ENCODE measurements at places on chromosomes 6 and 20. TPM values are rescaled to one million over a fixed set of nuclear protein-coding genes. Genes with fewer than 3 reads are reported as not detected.

DNA sequence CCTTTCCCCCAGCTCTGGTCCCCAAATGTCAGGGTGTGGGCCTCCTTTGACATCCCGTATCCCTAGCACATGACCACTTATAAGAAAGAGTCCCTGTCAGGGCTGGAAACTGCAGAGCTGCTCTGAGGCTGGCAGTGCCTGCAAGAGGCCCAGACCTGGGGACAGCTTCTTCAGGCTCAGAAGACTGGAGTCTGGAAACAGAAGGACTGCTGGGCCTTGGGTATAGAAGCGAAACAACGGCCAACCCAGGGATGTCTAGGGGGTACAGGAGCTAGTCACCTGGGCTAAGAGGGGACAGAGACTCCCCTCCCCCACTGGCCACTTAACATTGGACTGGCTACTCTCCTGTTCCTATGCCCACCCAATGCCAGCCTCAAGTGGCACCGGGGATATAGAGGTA lies 4.7 kb downstream of the SCUBE3 start:
- no peak for DNase-seq

The GHRH gene
- not detected for total RNA-seq

DNA sequence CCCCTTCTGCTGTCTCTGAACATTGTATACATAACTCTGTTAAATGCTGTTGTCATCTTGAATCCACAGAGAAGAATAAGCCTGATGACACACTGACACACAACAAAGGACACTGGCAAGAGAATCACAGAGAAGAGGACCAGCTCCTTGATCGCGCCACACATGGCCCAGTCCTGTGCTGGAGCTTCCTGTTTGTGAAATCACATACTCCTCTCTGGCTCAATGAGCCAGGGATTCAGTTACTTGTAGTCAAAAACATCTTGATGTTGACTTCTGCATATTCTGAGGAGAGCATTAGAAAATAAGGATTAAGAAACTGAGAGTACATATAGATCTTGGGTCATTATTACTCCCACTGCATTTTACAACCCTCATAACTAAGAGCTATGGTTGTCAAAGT lies 100.1 kb downstream of the EPB41L2 start:
- no peak for DNase-seq

The CABLES2 gene
- 5.1 TPM for total RNA-seq

GRCh38 chr20:31260326-31260932 lies 3.0 kb downstream of the DEFB115 start:
- no peak for DNase-seq

DNA sequence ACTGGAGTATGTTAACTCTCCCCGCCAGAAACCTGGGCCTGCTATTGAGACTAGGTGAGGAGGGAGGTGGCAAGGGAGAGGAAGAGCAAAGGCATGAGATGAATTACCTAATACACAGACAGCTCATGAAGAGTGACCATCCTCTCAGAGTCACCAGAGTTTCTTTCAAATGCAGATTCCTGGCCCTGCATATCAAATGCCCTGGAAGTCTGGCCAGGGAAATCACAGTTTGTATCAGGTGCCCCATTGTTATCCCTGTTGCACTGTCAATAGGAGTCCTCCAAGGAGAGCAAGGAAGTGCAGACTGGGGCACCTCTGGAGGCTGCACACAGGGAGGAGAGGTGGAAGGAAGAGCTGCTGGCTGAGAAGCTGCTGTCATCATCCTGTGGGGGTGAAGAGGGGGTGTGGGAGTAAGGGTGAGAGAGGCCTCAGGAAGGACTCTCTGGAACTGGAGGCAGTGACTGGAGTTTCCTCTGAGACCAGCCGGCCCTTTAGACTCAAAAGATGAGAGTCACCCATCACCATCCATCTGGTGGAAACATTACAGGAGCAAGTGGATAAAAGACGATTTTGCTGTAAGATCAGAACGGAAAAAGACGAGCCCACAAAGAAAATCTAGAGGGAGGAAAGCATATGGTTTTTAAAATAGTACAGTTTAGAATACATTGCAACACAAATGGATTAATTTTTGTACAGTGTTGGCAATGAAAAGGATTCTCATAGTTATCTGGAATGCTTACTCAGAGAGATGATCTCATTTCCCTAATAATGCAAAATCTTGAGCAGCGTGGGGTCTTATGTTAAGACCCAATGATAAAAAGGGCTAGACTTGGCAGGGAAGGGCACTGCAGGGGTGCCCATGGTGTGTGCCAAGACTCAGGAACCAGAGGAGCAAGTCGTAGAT lies 268.1 kb downstream of the UST start:
- DNase-seq = no peak

- DNase-seq = no peak
Measured at GRCh38 chr20:61888101-61888865, 177.4 kb downstream of the TAF4 start.

The EDN3 gene
- 0.14 TPM for total RNA-seq

DNA sequence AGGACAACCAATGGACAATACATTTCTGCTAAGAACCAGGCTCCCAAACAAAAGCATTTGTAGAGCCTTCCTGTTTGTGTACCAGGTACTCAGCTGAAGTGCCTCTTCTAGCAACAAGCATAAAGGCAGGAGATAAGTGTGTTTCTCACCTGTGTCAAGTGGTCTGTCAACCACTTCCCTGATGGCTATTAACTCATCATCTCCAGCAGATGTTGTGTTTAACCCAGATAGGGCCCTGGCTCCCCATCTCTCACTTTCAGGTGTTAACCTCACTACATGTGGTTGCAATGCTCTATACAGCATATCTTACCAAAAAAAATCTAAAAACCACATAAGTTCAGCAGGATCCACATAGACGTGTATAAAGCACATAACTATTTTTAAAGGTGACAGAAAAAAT lies 9.6 kb upstream of the IL17A start:
- DNase-seq = no peak

The LPIN3 gene
- total RNA-seq = 0.14 TPM

The CST9 gene
- total RNA-seq = not detected

DNA sequence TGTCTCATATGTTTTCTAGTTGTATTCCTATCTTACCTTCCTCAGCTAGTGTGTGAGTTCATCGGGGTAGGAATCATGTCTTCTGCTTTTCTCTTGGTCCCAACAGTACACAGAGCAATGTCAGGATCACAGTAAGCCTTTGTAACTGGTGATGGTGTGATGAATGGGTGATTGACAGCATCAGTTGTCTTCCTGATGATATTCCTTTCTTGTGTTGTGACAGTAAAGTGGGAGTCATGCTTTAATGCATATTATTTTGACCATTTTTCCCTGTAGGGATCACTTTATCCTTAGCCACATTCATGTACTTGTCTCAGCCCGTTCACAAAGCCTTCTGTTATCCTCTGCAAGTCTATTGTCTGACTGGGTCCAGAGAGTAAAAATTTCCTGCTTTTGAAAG lies 501.7 kb downstream of the UTRN start:
- DNase-seq = no peak

GRCh38 chr20:8536262-8536618 lies 404.2 kb downstream of the PLCB1 start:
- no peak for DNase-seq

GRCh38 chr6:90187437-90188121 lies 109.1 kb downstream of the BACH2 start:
- DNase-seq = no peak

DNA sequence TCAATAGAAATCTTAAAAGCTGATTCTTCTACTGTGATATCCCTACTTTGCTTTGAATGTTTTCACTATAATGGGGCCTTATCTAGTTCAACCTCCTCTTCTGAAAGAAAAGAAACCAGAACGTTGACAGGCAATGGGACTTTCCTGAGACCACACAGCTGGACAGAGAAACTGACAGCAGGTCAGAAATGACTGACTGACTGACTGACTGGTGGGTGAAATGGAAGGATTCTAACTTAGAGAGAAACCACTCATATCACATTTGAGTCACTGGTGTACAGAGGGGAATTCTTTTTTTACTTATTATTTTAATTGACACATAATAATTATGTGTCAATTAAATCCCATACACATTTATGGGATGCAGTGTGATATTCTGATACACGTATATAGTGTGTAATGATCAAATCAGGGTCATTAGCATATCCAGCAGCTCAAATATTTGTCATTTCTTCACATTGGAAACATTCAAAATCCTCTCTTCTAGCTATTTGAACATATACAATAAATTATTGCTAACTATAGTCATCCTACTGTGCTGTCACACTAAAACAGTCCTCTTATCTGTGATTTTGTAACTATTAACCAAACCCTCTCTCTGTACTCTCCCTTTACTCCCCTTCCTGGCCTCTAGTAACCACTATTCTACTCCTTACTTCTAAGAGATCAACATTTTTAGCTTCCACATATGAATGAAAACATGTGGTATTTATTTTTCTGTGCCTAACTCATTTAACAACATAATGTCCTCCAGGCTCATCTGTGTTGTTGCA lies 64.8 kb upstream of the NRSN1 start:
- DNase-seq = no peak

DNA sequence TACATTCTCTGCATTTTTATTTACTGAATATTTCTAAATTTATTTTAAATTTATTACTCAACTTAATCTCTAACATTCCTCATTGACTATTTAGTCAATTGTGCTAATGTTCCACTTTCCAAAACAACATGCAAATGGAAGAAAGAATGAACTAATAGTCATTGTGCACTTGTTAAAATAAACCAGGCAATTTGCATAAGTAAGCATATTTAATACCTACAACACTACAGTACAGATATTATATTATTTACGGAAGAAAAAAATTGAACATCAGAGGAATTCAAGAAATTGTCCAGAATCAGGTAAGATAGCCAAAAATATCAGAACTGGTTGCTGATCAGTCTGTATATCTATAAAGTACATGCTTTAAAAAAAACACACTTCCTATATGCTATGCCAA lies 320.5 kb downstream of the CENPW start:
- DNase-seq = no peak

The CCDC28A gene
- total RNA-seq = 39.4 TPM

The ANKRD66 gene
- not detected for total RNA-seq

- no peak for DNase-seq
Measured at GRCh38 chr6:65988006-65988405, 281.0 kb upstream of the EYS start.

DNA sequence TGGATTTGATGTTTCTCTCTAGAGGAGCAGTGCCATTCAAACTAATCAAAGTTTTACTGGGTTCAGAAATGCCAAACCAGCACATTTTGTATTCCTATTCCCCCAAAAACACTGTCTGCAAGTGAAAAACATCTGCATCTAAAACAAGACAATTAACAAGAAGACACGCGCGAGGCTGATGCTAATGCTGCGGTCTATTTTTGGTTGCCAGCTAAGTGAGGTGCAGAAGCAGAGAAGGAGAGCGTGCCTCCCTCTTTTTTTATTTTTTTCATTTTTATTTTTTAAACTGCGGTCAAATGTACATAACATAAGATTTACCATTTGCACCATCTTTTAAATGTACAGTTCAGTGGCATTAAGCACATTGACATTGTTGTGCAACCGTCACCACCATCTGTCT lies 641.1 kb downstream of the DHX35 start:
- no peak for DNase-seq

The CLVS2 gene
- not detected for total RNA-seq

The ME1 gene
- 0.73 TPM for total RNA-seq

The TSHZ2 gene
- 0.89 TPM for total RNA-seq

The SLC22A23 gene
- total RNA-seq = 4.8 TPM

The ELOVL2 gene
- not detected for total RNA-seq

GRCh38 chr6:12342664-12343063 lies 52.5 kb downstream of the EDN1 start:
- no peak for DNase-seq

DNA sequence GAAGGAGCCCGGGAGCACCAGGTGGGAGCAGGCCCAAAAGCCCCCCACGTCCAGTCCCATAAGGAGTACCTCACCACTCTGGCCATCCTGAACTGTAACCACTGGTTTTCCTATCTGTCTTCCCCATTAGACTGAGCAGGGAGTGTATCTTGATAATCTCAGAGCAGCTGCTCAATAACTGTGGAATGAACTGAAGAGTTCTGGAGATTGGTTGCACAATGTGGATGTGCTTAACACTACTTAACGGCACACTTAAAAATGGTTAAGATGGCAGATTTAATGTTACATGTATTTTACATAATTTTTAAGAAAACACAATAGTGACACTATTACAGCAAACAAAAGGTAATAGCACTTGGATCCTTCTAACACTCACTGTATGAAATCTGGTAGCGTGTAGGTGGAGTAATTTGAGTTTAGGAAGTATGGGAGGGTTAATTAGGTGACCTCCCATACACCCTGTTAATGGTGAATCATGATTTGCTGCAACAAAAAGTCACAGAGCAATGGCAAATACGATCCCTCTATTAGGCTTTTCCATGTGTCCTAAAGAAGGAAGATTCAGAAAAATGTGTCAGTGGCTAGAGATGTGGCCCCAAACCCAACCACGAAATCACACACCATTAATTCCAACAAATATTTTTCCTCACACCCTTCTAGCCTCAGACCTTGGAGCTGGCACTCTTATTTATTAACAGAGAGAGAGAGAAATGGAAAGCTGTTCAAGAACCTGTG lies 18.4 kb downstream of the TRAM2 start:
- DNase-seq = no peak

- no peak for DNase-seq
Measured at GRCh38 chr6:139115989-139116758, 18.7 kb upstream of the HECA start.
